ENCODE measurements at places on chromosomes 7 and 10.

DNA sequence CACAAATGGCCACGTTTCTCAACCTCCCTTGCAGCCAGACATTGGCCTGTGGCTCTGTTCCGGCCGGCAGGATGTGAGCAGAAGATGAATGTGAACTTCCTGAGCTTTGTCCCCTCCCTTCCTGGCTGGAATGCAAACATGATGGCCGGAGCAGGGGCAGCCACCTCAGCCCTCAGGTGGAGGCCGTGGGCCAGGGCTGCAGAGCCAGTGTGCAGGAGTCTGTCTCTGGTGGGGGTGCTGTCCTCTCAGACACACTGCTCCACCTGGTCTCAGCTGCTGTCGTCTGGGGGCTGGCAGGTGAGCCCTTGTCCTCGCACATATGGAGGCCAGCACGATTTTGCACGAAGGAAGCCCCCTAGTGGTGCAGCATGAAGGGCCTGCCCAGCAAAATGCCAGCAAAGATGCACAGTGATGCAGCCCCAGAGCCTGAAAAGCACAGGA, 25.3 kb upstream of the PWWP2B start:
- DNase-seq = no peak

DNA sequence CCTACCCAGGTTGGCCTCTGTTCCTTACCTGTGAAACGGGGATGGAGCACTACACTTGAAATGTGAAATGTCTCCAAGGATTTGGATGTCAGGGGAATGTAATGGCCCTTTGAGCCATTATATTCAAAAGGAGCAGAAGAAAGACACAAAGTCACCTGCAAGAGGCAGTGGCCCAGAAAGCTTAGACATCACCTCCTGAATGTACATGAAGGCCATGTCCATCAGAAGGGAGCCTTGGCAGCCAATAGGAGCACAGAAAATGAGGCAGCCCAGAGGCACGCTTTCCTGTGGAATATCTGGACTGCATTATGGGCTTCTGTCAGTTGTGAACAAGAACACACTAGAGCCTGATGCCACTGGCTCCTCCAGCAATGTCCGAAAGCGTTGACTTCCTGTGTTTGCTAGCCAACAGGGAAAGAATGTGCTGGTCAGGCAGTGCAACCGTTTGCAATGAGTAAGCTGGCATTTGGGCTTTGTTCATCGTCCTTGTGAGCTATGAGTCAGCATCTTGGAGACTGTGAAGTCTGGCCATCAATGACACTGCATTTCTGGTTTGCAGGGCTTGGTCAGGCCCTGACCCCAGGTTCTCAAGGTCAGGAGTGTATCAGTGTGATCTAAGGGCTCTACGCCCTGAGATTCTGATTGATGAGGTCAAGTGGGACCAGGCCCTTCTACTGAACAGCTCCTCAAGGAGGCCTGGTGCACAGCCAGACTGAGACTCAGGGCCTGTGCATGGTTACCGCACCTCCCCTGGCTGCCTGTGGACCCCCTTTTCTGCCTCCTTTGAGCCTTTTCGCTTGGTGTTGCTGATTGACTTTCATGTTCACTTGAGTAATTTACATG, 222.4 kb downstream of the RPS24 start:
- no peak for DNase-seq

DNA sequence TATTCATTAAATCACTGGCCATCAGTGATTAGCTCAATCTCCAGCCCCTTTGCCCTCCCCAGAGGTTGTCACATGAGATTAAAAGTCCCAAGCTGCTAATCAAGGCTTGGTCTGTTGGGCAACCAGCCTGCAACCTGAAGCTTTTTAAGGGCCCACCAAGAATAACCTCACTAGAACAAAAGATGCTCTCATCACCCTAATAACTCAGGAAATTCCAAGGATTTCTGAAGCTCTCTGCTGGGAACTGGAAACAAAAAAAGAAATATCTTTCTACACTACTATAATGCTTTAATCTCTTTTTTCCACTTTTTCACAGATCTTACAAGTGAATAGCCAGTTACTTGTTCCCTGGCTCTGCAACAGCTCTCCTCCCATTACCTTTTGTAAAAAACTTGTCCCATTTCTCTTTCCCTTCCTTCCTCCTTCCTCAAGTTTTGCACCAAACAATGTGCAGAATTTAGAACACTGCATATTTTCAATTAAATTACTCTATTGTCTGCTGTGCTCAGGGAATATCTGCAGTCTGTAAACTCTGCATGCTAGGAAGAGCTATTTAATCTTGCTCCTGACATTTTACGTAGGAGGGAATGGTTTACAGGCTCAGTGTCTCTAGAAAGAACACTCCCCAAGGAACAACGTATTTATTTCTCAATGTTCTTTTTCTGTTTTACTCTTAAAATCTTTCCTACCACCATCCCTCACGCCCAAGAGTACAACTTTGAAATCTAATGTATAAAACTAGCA, 169.1 kb downstream of the IMMP2L start:
- no peak for DNase-seq

DNA sequence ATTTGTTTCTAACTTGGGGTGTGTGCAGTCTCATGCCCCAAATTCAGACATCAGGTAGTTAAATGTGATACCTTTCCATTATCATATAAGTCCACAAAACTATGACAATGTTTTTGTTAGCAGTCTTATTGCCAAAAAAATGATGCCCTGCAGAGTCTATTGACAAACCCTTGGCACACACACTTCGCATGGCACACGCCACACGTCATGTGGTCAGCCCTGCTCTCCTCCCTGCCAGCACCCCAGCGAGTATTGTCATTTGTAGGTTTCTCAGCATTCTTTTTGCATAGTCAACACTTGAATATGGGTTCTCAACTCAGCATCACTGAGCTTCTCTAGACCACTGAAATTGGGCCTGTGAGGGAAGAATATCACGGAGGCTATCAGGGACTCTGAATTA, 356.0 kb downstream of the INHBA start:
- no peak for DNase-seq

DNA sequence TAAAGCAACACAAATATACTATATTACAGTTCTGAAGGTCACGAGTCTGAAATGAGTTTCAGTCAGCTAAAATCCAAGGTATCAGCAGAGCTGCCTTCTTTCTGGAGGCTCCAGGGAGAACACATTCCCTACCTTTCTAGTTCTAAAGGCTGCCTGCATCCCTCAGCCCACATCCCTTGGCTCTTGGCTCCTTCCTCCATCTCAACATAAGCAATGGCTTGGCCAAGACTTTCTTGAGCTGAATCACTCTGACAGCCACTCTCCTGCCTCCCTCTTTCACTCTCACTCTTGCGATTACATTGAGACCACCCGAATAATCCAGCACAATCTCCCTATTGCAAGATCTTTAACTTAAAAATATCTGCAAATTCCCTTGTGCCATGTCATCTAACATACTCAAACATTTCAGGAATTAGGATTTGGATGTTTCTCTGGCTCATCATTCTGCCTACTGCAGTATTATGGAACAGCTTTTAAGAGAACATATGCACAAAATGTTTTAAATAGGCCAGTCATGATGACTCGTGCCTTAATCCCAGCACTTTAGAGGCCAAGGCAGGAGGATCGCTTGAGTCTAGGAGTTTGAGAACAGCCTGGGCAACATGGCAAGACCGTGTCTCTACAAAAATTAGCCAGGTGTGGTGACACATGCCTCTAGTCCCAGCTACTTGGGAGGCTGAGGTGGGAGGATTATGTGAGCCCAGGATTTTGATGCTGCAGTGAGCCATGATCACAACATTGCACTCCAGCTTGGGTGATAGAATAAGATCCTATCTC, 144.2 kb upstream of the VSTM2A start:
- no peak for DNase-seq

DNA sequence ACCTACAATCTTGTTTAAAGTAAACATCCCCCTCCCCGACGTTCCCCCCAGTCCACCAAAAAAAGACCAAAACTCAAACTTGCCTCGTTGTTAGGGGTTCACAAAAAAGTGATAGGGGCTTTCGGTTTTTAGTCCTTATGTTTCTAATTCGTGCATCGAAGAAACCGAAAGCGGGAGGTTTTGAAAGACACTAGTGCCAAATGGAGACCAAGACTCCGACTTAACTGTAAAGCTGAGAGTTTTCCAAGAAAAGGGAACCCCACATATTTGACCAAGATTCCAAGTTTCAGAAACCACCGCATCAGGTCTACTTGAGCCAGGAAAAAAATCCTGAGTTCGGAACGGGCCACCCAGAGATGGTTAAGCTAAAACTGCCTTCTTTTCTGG, 534 bp downstream of the PSMA2 start:
- no peak for DNase-seq

DNA sequence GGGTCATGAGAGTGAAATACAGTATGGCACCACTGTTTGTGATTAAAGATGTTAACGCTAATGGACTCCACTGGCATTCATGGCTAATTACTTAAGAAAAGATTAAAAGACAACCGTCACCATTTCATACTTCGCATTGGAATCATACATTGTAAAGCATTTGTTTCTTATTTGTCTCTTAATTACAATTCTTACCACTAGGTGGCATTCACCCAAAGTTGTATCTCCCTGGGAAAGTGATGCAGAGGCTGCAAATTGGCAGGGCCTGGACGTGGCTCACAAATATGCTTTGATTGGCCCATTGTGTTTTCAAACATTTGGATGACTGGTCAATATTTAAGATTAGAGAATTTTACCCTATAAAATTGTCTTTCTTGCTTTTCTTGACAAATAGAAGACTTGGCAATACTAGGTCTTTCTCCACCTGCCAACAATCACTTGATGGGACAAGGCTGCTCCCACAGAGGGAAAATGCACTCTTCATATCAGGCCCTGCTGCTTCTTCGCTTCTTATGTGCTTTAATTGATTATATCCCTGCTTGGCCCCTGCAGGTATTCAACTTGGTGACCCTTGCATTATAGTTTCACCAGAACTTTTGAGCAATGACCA, 72.1 kb upstream of the STARD3NL start:
- peak; percentile 44 for DNase-seq

DNA sequence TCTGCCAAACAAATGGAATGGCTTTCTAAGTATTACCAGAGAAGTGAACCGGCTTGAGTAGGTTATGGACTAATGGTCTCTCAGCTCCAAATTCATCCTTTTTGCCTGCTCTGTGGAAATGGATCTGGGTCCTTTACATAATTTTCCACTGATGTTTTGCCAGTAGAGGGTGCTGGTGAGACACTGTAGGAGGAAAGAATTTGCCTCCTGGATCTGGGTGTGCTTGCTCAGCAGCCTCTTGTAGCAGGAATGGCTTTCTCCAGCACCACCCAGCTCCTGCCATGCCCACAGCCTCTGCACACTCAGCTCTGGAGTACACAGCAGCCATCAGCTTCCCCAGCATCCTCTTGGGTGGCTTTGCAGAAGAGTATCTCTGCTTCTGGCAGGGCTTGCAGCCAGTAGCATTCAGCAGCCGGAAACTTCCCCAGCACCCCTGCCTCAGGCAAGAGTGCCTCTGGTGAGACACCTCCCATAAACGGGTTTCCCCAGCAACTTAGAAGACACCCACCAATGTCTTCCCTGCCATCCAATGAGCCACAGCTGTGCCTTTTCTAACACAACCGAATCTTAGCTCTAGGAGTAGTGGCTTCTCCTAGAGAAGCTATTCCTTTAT, 235.0 kb upstream of the PLPP4 start:
- DNase-seq = peak; percentile 59

GRCh38 chr10:77068969-77069368, 568.6 kb downstream of the KCNMA1 start:
- DNase-seq = no peak

GRCh38 chr7:136312592-136312991, 335.4 kb upstream of the MTPN start:
- DNase-seq = no peak

DNA sequence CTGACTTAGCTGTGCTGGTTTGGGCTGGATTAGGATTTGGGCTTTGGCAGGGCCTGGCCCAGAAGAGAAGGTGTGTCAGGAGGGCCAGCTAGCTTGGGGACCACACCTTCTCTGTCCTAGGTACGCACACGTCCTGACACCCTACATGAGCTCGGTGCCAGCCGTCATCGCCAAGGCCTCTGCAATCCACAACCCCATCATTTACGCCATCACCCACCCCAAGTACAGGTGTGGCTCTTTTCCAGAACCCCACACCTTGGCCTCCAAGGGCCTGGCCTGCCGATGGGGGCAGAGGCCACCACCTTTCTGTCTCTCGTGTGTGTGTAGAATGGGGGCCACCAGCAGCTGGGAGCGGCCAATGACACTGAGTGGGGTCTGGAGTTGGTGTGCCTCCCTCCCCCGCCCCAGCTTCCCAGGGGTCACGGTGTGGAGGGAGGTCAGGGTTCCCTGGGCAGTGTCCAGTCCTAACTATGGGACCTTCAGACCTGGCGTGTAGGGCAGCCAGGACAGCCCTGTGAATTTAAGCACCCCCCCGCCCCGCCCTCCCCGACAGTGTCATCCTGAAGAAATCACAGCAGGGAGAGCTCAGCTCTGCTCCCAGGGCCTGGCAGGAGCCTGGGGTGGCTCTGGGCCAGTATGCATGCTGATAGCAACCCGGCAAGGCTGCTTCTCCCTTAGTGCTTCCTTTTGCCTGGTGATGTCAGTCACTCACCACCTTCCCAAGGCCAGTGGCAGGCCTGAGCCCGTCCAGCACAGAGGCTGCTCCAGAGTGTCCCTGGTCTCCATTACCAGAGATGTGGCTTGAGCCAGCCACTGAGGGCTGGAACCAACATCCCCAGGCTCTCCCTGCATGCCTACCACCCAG, 6.9 kb upstream of the LDB3 start:
- no peak for DNase-seq
